ENCODE measurements at places on chromosomes 12 and 14. TPM values are rescaled to one million over a fixed set of nuclear protein-coding genes. Genes with fewer than 3 reads are reported as not detected.

The RNASE1 gene
- 294 TPM for total RNA-seq

The CLEC4A gene
- 1.5 TPM for total RNA-seq

The SLCO1B1 gene
- total RNA-seq: not detected

The FITM1 gene
- 148 TPM for total RNA-seq

The SDR9C7 gene
- not detected for total RNA-seq

The FIGNL2 gene
- 0.30 TPM for total RNA-seq

The KRT5 gene
- total RNA-seq: not detected

The EIF2B2 gene
- 31.5 TPM for total RNA-seq

The FAM181A gene
- total RNA-seq: not detected

- H3K27ac ChIP-seq: no peak overlapping the region
- no peaks in the 10 kb centered on the region for H3K36me3 ChIP-seq
- H3K4me1 ChIP-seq: no peaks in the 10 kb centered on the region
- no peak overlapping the region for H3K4me3 ChIP-seq
These were observed 409.3 kb downstream of the PRKD1 start for GRCh38 chr14:29518335-29518734.

DNA sequence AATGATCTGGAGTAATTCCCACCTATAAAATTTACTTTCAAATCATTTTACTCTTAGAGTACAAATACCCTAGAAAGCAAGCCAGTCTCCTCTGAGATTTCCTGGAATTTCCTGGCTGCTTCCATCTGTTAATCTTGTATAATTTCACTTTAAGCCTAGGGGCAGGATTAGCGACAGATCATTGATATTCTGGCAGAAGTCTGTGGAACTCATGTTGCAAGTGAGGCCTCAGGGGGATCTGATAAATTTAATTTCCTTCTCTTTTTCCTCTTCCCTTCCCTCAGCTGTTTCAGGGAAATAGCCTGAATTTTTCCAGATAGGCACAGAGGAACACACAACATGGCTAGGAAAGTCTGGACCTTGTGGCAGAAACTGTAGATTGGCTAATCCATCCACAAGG lies 5.9 kb upstream of the KRT6A start:
- no peaks in the 10 kb centered on the region for H3K36me3 ChIP-seq
- DNase-seq: no peak
- H3K4me1 ChIP-seq: peaks cover 31% of the 10 kb centered on the region
- no peak overlapping the region for H3K4me3 ChIP-seq
- peaks cover 19% of the 10 kb centered on the region for H3K27me3 ChIP-seq
- no peak overlapping the region for H3K27ac ChIP-seq

- H3K27ac ChIP-seq: no peak overlapping the region
- H3K36me3 ChIP-seq: no peaks in the 10 kb centered on the region
- H3K4me1 ChIP-seq: no peaks in the 10 kb centered on the region
- no peaks in the 10 kb centered on the region for H3K27me3 ChIP-seq
- H3K4me3 ChIP-seq: no peak overlapping the region
These were observed 546.7 kb upstream of the SEL1L start for GRCh38 chr14:82080370-82080769.

DNA sequence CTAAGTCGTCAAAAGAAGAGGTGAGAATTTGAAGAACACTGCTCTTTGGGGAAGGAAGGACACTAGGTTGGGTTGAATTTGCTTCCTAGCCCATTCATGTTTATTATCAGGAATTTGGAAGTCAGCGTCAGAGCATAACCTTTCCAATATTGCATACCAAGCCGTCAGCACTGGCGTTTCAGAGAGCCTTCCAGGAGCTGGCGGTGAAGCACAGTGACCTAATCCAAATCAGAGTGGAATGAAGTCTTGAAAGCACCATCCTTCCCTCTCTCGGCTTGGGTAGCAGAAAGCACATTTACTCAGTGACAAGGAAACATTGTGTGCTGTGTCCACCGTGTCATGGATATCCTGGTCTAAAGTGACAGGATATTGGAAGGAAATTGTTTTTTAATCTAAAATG lies 240.3 kb upstream of the PELI2 start:
- no peak overlapping the region for H3K4me3 ChIP-seq
- peaks cover 10% of the 10 kb centered on the region for H3K4me1 ChIP-seq
- no peak for DNase-seq
- H3K27me3 ChIP-seq: no peaks in the 10 kb centered on the region

- H3K27ac ChIP-seq: no peak overlapping the region
- no peak overlapping the region for H3K4me3 ChIP-seq
- no peaks in the 10 kb centered on the region for H3K4me1 ChIP-seq
- H3K27me3 ChIP-seq: peaks cover 86% of the 10 kb centered on the region
- H3K36me3 ChIP-seq: no peaks in the 10 kb centered on the region
These were observed 50.7 kb upstream of the WSCD2 start for GRCh38 chr12:108078428-108078827.

DNA sequence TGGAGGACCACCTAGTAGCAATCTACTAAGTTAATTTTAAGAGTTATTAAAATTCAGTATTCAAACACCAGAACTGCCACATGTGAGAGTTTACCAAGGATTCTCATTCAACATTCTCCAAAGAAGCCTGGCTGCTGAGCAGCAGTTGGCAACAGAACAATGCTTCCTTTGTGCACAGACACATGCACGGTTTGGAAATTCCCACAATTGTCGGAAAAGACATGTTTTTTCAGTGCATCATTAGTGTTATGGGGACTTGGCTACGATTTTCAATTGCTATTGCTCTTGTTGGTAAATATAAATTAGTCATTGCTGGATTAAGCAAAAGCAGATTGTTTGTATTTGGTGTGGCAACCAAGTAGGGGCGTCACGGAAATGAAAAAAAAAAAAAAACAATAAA lies 22.2 kb downstream of the ST8SIA1 start:
- peak overlapping the region; percentile 72 for H3K27ac ChIP-seq
- no peak overlapping the region for H3K4me3 ChIP-seq
- no peaks in the 10 kb centered on the region for H3K36me3 ChIP-seq
- H3K27me3 ChIP-seq: no peaks in the 10 kb centered on the region
- peak; percentile 53 for DNase-seq

DNA sequence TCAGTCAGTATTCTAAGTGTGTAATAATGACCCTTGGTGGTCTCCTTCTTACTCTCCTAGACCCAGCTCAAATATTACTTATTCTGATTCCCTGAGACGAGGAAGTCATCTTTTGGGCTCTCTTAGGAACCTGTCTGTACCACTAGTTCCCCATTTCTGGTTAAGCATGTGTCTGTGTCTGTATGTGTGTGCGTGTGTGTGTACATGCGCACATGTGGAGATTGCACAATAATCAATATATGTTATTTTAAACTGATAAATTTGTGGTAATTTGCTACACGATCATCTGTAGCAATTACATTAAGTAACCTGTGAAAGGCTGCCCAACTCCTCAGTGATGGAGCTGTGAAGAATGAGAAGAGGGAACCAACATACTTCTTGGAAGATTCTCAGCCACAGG lies 132.2 kb downstream of the ASCL4 start:
- peaks cover 6% of the 10 kb centered on the region for H3K4me1 ChIP-seq
- no peak overlapping the region for H3K4me3 ChIP-seq
- no peak for DNase-seq
- H3K27me3 ChIP-seq: peaks cover 100% of the 10 kb centered on the region
- H3K36me3 ChIP-seq: no peaks in the 10 kb centered on the region

- no peak overlapping the region for H3K4me3 ChIP-seq
- H3K36me3 ChIP-seq: no peaks in the 10 kb centered on the region
- H3K4me1 ChIP-seq: no peaks in the 10 kb centered on the region
- no peak for DNase-seq
- no peak overlapping the region for H3K27ac ChIP-seq
These were observed 53.1 kb downstream of the SIX1 start for GRCh38 chr14:60596139-60596538.

- H3K27me3 ChIP-seq: no peaks in the 10 kb centered on the region
- peaks cover 34% of the 10 kb centered on the region for H3K4me1 ChIP-seq
- DNase-seq: no peak
- H3K4me3 ChIP-seq: no peak overlapping the region
These were observed 98.6 kb downstream of the MYF5 start for GRCh38 chr12:80815351-80815750.

GRCh38 chr12:18595412-18595811 lies 142.4 kb downstream of the PLCZ1 start:
- no peaks in the 10 kb centered on the region for H3K4me1 ChIP-seq
- no peak overlapping the region for H3K27ac ChIP-seq
- no peak overlapping the region for H3K4me3 ChIP-seq
- H3K27me3 ChIP-seq: no peaks in the 10 kb centered on the region

GRCh38 chr12:78407722-78408121 lies 456.9 kb upstream of the SYT1 start:
- H3K27ac ChIP-seq: no peak overlapping the region
- no peak for DNase-seq
- no peaks in the 10 kb centered on the region for H3K27me3 ChIP-seq
- H3K4me1 ChIP-seq: no peaks in the 10 kb centered on the region
- no peaks in the 10 kb centered on the region for H3K36me3 ChIP-seq

- no peak for DNase-seq
- H3K4me3 ChIP-seq: no peak overlapping the region
- H3K36me3 ChIP-seq: no peaks in the 10 kb centered on the region
These were observed 233.2 kb downstream of the NRXN3 start for GRCh38 chr14:78403278-78403815.

DNA sequence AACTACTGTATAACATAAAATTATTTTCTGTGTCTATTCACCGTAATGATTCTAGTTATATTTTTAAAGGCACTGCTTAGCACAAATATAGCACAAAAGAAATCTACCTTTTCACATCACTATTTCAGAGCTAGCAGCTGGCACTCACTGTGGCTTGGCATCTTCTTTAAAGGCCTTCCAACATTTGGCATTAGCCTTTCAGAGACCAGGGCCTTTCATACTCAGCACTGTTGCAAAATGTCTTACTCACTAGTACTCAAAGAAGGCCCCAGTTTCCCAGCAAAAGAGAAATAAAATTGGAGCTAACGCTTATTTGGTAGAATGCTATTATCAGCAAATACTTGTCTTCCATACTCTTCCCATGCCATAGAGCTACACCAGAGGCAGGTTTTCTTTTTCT lies 238.4 kb downstream of the MED13L start:
- H3K4me1 ChIP-seq: peaks cover 40% of the 10 kb centered on the region
- no peaks in the 10 kb centered on the region for H3K36me3 ChIP-seq
- no peak for DNase-seq
- no peaks in the 10 kb centered on the region for H3K27me3 ChIP-seq
- no peak overlapping the region for H3K27ac ChIP-seq

GRCh38 chr12:92470608-92471021 lies 232.2 kb upstream of the PLEKHG7 start:
- no peak for DNase-seq
- H3K4me3 ChIP-seq: no peak overlapping the region
- H3K36me3 ChIP-seq: no peaks in the 10 kb centered on the region
- H3K27me3 ChIP-seq: no peaks in the 10 kb centered on the region

DNA sequence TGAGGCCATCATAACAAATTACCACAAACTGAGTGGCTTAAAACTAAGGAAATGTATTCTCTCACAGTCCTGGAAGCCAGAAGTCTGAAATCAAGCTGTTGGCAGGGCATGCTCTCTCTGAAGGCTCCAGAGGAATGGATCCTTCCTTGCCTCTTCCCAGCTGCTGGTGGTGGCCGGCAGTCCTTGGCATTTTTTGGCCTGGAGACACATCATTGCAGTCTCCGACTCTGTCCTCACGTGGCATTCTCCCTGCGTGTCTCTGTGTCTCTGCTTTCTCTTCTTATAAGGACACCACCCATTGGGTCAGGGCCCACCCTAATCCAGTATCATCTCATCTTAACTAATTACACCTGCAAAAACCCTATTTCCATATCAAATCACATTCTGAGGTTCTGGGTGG lies 206.1 kb downstream of the SLC41A2 start:
- no peak for DNase-seq
- H3K4me1 ChIP-seq: peaks cover 18% of the 10 kb centered on the region
- H3K4me3 ChIP-seq: no peak overlapping the region

- peaks cover 2% of the 10 kb centered on the region for H3K27me3 ChIP-seq
- no peaks in the 10 kb centered on the region for H3K36me3 ChIP-seq
- H3K4me1 ChIP-seq: no peaks in the 10 kb centered on the region
- DNase-seq: no peak
- no peak overlapping the region for H3K4me3 ChIP-seq
These were observed 267.3 kb downstream of the SNAPC1 start for GRCh38 chr14:62029569-62029924.

DNA sequence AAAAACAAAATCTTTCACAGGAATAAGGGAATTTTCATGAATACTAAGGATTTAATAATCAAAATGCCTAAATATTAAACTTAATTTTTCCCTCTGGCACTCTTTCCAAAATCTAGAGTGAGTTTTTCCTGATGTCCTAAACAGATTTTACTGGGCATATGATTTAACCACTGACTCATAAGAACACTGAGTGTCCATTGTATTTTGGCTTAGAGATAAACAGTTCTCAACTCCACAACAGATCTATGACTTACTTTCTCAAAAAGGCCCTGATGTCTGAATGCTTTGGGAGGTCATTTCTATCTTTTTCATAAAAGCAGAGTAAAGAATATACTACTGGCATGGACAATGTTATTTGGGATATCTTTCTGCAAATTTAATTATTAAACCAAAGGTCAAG lies 15.0 kb downstream of the TMBIM4 start:
- H3K4me3 ChIP-seq: no peak overlapping the region
- no peak for DNase-seq
- H3K4me1 ChIP-seq: peaks cover 22% of the 10 kb centered on the region
- peak overlapping the region; percentile 36 for H3K27ac ChIP-seq
- peaks cover 26% of the 10 kb centered on the region for H3K36me3 ChIP-seq
- H3K27me3 ChIP-seq: no peaks in the 10 kb centered on the region

DNA sequence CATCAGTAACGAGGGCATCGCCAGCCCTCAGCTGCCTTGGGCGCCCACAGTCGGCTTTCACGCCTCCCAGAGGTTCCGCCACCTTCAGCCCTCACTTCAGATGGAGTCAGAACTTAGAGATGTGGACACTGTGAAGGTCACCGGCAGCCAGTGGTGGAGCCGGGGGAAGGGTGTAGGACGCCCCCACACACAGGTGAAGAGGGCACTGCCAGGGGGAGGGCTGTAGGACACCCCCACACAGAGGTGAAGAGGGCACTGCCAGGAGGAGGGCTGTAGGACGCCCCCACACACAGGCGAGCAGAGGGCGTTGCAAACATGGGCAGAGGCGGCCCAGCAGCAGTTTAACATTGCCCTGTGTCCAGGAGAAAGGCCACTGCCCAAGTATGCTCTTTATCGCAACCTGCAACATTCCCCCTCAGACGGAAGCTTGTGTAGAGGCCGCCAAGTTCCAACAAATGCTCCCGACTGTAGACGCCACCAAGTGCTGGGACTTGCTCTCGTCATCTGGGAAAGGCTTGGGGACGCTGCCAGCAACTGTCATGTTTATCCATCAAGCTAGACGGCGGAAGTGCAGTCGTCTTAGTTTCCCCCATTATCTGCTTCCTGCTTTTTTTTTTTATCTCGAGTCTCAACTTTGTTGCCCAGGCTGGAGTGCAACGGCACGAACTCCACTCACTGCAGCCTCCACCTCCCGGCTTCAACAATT lies 4.9 kb upstream of the ANKLE2 start:
- peaks cover 49% of the 10 kb centered on the region for H3K4me1 ChIP-seq
- peak overlapping the region; percentile 82 for H3K27ac ChIP-seq
- peaks cover 5% of the 10 kb centered on the region for H3K36me3 ChIP-seq
- DNase-seq: peak; percentile 73
- H3K27me3 ChIP-seq: no peaks in the 10 kb centered on the region

Data from left ventricle myocardium inferior (tissue), 1 donor.